ENCODE measurements at places on chromosomes 16 and 17.

- DNase-seq, result no peak
Observed at GRCh38 chr16:70778901-70779309, 22.1 kb downstream of the VAC14 start.

DNA sequence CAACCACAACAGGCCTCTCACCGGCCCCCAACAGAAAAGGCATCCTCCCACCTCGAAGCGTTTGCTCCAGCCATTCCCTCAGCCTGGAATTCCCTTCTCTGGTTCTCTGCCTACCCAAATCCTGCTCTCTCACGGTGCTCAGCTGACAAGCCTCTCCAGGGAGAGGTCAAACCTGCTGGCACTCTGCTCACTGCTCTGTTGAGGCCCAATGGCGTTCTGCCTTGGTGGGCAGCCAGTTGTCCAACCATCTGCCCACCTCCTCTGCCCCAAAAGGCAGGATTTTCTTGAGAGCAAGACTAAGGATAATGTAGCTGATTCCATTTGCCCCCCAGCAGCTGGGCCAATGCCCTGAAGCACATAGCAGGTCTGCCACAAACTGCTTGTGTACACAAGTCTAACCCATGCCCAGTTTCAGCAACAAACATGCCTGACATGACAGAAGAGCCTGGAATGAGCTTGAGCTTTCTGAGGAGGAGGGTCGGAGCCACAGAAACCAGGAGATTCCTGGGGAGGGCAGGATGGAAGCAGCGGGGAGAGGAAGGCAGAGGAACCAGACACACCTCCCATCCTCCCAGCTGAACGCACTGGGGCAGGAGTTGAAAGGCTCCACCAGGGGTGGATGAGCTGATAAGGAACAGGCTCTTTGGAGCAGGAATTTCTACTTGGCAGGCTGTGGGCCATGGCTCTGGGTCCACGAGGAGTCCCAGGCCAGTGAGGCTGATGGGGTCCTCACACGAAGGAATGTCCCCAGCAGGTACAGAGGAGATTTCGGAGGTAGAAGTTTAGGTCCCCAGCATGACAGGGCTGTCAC lies 23.9 kb downstream of the ARHGAP27 start:
- DNase-seq, result no peak

- peak; percentile 63 for DNase-seq
Observed at GRCh38 chr16:89410794-89411309, 79.5 kb downstream of the ANKRD11 start.

- DNase-seq, result no peak
Observed at GRCh38 chr17:15076991-15077663, 188.0 kb downstream of the PMP22 start.

DNA sequence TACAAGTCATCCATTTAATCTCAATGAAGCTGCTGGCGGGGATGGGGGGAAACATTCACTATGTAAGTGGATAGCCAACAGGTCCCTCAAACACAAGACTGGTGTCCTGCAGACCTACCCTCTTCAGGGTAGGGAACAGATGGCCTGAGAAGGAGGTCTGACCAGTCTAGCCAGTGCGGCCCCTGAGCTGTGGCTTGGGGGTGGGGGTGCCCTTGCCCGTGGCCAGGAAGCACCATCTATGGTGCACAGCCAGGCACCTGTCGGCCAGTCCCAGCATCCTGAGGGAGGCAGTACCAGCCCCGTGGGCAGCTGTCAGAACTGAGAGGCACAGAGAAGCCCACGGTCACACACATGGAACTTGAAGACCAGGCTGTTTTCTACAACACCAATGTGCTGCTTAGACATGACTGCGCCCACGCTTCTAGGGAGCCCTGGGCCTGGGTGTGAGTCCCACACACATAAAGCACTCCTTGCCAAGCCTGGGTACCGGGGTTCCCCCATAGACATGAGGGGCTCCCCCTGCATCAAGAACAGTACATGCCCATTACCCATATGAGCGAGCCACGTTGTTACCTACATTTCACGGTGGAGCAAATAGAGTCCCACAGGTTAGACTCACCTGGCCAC lies 40.9 kb downstream of the RMI2 start:
- DNase-seq, result no peak

GRCh38 chr16:31033709-31034492 lies 543 bp downstream of the STX4 start:
- DNase-seq, result peak; percentile 92

GRCh38 chr16:56643080-56643778 lies 4.8 kb downstream of the MT1A start:
- no peak for DNase-seq

DNA sequence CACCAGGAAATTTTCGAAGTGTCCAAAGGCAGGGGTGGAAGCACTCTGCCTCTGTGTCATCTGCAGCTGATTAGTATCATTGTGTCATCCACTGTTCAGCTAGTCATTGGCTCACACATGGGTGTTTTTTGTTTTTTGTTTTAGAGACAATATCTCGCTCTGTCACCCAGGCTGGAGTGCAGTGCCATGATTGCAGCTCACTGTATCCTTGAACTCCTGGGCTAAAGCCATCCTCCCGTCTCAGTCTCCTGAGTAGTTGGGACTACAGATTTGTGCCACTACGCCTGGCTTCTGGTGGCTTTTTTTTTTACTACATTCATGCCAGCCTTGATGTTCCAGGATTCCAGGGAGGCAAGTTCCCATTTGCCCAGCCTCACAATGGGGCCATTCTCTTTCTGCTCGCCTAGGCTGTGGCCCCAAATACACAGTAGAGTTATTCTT lies 32.5 kb upstream of the MYO18A start:
- DNase-seq, result no peak

GRCh38 chr16:69371564-69371963 lies 14.2 kb downstream of the TERF2 start:
- DNase-seq, result no peak

GRCh38 chr16:89146211-89147005 lies 25.1 kb upstream of the CDH15 start:
- DNase-seq, result no peak

DNA sequence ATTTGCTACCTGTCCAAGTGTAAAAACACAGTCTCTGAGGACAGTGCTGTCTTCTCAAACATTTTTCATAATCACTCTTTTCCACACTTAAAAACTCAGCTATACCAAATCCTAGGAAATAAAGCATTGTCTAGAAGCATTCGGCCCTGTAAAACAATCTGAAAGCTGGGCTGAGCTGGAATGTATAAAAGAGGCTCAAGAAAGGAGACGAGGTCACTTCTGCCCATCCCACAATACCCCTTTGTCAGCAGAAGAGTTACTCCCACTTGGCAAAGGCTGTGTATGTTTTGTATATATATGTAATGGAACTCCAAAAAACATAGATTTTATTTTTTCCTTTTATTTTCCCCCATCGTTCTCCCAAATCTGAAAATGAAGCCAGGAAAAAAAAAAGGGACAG lies 43.9 kb downstream of the STH start:
- no peak for DNase-seq

GRCh38 chr17:69122065-69122464 lies 19.6 kb downstream of the ABCA6 start:
- DNase-seq, result no peak

DNA sequence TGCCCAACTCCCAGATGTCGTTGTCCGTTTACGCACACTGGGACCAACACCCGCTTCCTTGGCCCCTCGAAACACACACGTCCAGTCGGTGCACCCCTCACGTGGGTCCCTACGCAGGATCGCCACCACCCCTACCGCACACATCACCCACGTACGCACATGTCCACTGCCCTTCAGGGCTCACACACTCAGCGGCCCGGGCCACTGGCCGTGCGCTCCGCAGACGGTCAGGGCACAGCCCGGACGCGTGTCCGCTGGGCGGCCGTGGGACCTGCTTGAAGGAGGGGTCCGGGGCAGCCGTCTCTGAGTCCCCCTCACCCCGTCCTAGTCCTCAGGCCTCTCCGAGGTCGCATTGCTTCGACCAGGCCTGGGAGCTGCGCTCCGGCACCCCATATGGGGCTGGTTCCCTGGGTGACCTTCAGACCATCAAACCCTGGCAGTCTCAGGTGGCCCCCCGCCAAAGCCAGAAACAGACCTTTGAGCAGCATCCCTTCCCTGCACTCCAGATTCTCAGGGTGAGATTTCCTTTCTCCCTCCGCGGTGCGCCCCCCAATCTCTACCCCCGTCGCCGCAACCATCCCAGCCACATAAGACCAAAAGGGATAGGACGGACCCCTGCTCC lies 914 bp upstream of the GPRC5B start:
- DNase-seq, result no peak

DNA sequence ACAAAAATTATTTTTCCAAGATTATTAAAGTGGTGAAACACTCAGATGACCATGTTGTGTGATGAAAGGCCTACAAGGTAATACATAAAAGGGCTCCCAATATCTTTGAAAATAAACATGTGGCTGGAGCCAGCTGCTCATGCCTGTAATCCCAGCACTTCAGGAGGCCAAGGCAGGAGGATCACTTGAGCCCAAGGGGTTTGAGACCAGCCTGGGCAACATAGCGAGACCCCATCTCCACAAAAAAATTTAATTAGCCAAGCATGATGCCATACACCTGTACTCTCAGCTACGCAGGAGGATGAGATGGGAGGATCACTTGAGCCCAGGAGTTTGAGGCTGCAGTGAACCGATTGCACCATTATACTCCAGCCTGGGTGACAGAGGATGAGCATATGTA lies 26.8 kb downstream of the SIAH1 start:
- no peak for DNase-seq

GRCh38 chr17:67992548-67993152 lies 3.6 kb downstream of the C17orf58 start:
- peak; percentile 45 for DNase-seq

- DNase-seq, result no peak
Observed at GRCh38 chr17:10799407-10799806, 4.5 kb downstream of the TMEM238L start.

DNA sequence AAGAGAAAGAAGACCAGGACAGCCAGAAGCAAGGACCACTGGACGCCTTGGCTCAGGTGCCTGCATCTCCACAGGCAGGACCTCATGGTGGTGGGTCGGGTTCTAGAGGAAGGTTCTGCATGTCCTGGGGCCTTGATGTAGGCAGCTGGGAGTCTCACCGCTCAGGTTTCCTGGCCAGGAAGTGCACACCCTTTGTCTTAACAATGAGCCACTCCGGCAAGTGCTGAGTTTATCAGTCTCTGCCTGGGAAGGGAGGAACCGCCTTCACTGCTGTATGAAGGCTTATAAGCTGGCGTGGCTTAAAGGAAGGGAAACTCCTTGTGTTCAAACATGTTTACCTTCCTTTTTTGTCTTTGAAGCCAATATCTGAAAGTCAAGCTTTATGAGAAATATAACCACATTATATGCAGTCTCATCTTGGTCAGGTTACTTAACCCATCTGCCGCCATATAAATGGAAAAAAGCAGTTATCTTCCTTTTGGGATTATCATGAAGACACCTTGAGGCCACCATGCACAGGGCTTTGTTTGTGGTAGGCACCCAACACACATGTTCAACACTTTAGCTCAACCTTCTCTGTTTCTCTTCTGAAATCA lies at the start of gene ST6GALNAC1:
Gene ST6GALNAC1 (minus strand): TSS at position 205 of the 596 bp plus-strand sequence. CDS start 119 bp downstream, at position 86.
- DNase-seq, result no peak

DNA sequence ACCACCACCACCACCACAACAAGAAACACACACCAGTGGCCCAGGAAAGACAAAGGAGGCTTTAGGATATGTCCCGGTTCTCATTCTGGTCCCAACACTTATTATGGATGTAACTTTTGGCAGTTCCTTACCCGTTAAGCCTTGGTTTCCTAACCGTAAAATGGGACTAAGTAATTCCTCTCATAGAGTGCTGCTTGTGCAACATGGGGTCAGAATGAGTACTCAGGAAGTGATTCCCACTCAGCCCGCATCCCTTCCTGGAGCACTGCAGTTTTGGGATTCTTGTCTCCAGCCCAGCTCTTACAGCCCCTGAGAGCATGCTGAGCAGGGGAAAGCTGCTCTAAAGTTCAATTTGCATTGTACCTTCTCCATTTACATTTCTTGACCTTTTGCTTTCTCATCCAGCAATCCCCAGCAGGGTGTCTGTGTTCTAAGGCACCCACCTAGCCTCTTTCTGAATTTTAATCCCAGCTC lies 262.6 kb downstream of the PRKCA start:
- no peak for DNase-seq

DNA sequence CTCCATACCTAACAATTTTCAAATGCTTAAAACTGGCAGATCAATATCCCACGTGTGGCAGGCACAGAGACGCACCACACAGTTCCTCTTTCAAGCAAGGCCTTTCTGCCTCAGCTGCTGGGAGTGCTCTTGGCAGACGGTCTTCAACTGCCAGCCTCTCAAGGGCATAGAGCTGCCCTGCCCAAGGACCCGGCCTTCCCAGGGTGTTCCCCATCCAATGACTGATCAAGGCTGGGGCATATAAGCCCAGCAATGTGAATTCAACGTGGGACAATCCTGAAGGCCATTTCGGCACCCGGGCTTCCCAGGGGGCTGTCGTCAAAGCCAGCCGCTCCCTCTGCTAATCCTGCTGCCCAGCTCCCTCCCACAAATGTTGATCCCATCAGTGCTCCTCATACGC lies 107.1 kb downstream of the STX8 start:
- DNase-seq, result no peak

DNA sequence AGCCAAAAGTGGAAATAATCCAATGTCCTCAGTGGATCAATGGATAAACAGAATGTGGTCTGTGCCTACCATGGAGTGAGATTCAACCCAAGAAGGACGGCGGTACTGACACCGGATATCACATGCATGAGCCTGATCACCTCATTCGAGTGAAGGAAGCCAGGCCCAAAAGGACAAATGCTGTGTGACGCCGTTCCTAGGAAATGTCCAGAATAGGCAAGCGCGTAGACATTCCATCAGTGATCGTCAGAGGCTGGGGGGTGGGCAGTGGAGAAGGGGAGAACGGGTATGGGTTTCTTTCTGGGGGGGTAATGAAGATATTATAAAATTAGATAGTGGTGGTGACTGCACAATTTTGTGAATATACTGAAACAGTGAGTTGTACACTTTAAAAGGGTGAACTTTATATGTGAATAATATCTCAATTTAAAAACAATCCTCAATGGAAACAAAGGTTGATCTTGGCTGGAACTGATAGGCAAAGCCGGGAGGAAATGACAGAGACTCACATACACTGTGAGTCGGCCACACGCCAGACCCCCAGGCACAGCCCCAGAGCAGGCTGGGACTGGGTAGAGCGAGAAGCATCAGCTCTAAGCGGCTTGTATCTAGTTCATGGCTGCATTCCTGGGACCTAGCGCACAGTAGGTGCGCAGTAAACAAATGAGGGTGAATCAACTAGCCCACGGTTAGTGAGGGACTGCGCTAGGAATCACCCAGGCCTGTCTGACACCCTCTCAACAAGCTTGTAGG lies 3.5 kb downstream of the DBNDD1 start:
- no peak for DNase-seq

GRCh38 chr17:36736201-36737156 lies 135.1 kb downstream of the MRM1 start:
- DNase-seq, result no peak

GRCh38 chr17:53696286-53696685 lies 126.4 kb upstream of the KIF2B start:
- no peak for DNase-seq

DNA sequence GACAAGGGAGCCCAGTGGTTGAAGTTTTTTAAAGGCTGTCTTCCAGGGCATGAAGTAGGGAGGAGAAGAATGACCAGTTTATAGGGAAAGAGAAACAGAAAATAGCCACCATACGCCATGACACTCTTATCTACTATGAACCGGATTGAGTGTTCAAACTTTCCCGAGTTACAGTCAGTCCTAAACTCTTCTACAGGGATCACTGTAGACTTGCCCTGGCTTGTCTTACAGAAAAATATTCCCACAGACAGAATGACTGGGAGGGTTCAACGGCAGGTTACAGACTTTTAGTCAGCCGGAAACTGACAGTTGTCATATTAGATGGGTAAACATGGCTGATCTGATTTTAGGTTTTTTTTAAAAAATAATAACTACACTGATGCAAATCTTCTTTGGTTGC lies 662.5 kb upstream of the SOX9 start:
- DNase-seq, result no peak
